ENCODE measurements at places on chromosomes 12 and 14.

- DNase-seq, result peak; percentile 90
Measured at GRCh38 chr12:108691998-108692808, 39.1 kb downstream of the CORO1C start.

DNA sequence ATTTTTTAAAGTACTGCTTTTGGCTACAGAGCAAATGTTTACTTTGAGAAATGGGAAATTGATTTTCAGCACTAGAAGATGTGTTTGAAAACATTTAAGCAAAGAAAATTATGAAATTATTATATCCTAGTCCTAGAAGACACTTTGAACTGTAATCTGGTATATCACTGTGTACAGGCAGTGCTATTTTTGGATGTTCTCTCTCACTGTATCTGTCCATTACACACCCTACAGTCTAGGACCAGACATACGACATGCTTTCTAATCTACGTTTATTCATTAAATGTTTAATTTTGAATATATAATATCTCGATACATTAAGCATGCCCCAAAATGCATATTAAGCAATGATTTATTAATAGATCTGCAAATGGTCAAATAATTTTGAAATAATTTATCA is 82.5 kb downstream of the ST8SIA1 start:
- no peak for DNase-seq

GRCh38 chr12:114530417-114530816 is 124.5 kb upstream of the TBX5 start:
- no peak for DNase-seq

DNA sequence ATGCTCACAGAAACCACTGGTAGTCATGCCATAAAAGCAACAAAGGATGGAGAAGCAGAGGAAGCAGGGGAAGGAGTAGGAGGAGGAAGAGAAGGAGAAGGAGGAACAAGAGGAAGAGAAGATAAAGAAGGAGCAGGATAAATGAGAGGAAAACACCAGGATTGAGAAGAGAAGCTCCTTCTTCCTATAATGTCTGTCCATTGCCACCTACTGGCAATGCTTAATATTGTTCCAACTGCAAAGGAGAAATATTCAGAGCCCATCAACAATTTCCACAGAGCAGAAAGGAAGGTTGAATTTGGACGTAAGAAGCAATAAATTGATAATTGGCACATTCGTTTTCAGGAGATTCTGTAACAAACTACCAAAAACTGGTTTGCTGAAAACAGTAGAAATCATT is 898.4 kb downstream of the SLC16A7 start:
- peak; percentile 6 for DNase-seq

DNA sequence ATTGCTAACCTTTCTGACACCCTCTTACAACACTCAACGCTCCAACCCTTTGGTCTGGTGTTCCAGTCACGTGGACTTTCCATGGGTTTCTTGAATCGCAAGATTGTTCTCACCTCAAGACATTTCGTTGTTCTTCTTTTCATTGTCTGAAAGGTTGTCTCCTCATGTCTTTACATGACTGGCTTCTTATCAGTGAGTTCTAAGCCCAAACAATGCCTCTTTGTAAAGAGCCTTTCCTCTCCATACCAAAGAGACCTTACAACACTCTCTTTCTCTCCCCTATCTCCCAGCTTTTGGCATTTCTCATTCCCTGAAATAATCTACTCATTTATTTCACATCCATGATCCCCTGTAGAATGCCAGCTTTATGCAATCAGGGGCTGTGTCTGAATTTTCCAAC is 1144.8 kb downstream of the AACS start:
- no peak for DNase-seq

DNA sequence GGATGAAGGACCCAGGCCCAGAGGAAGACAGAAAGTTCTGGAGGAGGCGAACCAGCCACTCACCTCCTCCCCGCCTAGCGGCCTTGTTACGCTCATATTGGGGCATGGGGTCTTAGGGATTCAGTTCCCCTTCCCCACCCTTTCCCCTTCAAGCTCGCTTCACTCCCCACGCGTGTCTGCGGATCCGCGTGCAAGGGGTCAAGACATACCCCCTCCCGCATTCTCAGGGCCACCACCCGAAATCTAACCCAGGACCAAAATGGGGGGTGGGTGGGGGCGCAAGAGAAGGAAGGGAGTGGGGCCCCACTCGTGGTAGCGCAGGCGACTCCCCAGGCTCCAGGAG is 584 bp upstream of the RFX4 start:
- no peak for DNase-seq

GRCh38 chr12:52010692-52011601 is 4.2 kb downstream of the TAMALIN start:
- no peak for DNase-seq

DNA sequence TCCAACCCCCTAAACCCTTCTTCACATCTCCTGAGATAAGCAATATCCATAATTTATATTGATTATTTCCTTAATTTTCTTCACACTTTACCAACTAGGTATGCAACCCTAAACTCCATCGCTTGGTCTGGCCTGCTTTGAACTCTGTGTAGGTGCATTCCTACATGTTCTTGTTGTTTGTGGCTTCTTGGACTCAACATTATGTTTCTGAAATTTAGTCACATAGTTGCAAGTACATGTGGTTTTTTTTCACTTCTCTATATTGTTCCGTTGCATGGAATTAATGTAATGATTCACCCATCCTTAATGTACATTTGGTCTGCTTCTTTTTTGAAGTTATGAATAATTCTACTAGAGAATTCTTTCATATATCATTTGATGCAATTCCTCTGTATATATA is 1.6 kb upstream of the TAS2R30 start:
- no peak for DNase-seq
